Tibial artery (tissue), 4 donors: ENCODE measurements at places on chromosomes 7 and 10.

DNA sequence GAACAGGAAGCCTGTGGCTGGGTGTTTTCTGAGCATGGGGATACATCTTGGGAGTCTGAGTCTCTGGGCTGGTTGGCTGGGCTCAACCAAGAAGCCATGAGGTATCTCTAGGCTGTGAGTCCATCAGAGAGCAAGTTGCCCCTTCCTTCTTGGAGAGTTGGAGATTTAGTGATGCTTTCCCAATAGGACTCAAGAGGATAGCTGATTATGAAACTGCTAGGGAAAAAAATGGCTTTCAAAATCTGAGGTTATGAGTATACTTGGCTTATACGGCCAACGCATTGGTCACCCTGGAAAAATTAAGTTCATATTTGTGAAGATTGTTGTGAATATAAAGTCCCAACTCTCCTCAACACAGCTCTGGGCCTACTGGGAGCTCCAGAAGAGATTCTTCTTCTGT lies 162.7 kb upstream of the KMT2E start:
- H3K36me3 ChIP-seq = no peaks in the 10 kb centered on the region
- H3K4me3 ChIP-seq = no peak overlapping the region
- no peaks in the 10 kb centered on the region for H3K27me3 ChIP-seq
- no peak overlapping the region for H3K27ac ChIP-seq

- H3K4me3 ChIP-seq = no peak overlapping the region
- H3K4me1 ChIP-seq = peaks cover 52% of the 10 kb centered on the region
- no peak for DNase-seq
- H3K27me3 ChIP-seq = no peaks in the 10 kb centered on the region
- peak overlapping the region; percentile 59 for H3K27ac ChIP-seq
Measured at GRCh38 chr10:77267703-77268675, 369.6 kb downstream of the KCNMA1 start.

DNA sequence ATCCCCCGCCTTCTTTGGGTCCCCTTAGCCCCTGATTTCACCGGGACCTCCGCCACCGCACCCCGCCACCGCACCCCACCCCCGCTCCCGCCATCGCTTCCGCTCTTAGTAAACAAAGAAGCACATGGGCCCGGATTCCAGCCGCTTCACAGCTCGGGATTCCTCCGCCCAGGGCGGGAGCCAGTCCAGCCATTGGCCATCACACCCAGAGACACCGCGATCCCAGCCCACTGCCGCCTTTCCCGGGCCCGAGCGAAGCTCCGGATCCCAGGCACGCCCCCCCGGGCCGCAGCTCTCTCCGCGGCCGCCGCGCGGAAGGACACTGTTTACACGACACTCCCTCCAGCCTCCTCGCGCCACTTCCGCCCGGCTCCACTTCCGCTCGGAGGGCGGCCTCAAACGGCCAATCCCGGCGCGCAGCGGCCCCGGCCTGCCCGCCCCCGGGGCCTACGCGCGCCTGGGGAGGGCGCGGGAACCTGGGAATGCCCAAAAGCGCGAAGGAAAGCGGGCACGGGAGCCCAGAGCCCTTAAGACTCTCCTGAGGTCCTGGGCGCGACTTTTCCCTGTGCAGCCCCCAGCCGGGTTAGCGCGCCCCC lies 679 bp downstream of the MCM7 start:
- peak overlapping the region; percentile 99 for H3K27ac ChIP-seq
- peaks cover 54% of the 10 kb centered on the region for H3K36me3 ChIP-seq
- H3K4me1 ChIP-seq = no peaks in the 10 kb centered on the region
- peak; percentile 93 for DNase-seq

DNA sequence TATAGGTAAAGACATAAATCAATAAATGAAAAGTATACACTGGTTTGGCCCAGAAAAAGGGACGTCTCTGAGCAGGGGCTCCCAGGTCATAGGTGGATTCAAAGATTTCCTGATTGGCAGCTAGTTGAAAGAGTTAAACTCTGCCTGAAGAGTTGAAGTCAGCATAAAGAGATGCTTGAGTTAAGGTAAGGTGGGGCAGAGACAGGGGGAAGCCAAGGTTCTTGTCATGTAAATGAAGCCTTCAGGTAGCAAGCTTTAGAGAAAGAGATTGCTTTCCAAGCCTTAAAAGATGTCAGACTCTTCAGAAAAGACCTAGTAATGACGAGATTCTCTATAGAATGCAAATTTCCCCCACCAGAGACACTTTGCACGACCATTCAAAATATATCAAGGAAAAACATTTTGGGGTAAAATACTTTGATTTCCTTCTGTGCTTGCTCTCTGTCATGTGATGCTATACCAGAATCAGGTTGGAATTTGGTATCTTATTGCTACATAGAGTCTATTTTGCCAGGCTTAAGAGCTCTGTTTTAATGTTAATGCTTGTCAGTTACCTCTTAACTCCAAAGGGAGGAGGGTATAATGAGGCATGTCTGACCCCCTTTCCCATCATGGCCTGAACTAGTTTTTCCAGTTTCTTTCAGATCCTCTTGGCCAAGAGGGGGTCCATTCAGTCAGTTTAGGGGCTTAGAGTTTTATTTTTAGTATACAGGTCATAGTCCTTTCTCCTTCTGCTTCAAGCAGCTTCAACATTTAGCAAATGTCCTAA lies 429.6 kb downstream of the ADRA2A start:
- no peak overlapping the region for H3K4me3 ChIP-seq
- H3K4me1 ChIP-seq = no peaks in the 10 kb centered on the region
- H3K27ac ChIP-seq = no peak overlapping the region
- DNase-seq = no peak

DNA sequence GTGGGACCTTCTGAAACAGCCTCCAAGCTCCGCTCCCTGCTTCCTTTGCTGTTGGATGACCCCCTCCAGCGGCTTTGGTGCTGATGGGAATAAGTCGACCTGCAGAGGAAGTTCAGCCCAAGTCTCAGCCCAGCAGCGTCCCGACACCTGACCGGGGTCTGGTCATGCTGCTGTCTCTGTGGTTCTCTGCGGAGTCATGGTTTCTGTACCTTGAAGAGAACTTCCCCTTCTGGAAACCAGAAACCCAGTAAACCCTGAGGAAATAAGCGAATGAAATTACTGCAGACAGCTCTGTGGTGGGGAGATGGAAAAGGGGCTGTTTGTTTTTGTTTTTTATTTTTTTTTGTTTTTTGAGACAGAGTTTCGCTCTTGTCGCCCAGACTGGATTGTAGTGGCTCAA lies 18.3 kb upstream of the ZNF12 start:
- no peaks in the 10 kb centered on the region for H3K4me1 ChIP-seq
- no peak overlapping the region for H3K27ac ChIP-seq
- H3K4me3 ChIP-seq = no peak overlapping the region
- H3K27me3 ChIP-seq = peaks cover 3% of the 10 kb centered on the region
- no peak for DNase-seq

GRCh38 chr10:90148116-90148855 lies 446.9 kb downstream of the KIF20B start:
- H3K27me3 ChIP-seq = no peaks in the 10 kb centered on the region
- H3K27ac ChIP-seq = no peak overlapping the region
- no peak overlapping the region for H3K4me3 ChIP-seq
- no peak for DNase-seq

DNA sequence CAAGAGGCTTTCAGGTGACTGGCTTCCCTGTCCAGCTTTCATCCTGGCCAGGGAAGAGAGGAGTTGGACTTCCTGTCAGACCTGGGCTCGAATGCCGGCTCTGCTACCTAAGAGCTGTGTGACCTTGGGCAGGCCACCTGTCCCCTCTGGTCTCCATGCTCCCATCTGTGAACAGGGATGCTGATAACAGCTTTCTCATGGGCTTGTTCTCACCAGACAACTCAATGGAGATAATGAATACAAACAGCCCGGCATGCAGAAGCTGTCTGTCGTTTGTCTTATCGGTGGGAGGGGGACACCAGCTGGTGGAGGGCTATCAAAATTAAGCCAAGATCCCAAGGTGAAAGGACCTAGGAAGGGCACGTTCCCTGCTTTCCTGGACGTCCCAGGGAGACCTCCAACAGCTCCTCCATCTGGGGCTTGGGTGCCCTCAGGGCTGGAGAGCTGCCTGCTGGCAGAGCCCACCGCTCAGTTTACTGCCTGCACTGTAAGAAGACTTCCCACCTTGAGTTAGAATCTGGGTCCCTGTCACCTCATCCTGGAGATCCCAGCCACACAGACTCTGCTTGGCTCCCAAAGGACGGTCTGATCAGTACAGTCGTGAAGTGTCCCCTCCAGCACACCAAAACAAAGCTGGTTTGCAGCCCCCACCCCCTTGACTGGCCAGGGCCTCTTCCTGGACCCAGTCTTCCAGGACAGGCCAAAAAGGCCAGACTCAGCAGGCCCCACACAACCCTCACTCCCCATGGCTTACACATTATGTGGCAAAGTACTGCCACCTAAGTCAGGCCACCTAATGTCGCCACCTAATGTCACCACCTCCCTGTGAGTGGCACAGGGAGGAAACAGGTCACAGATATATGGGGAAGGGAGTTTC lies 40.9 kb downstream of the PPIF start:
- H3K4me1 ChIP-seq = no peaks in the 10 kb centered on the region
- H3K27ac ChIP-seq = no peak overlapping the region
- no peak for DNase-seq

DNA sequence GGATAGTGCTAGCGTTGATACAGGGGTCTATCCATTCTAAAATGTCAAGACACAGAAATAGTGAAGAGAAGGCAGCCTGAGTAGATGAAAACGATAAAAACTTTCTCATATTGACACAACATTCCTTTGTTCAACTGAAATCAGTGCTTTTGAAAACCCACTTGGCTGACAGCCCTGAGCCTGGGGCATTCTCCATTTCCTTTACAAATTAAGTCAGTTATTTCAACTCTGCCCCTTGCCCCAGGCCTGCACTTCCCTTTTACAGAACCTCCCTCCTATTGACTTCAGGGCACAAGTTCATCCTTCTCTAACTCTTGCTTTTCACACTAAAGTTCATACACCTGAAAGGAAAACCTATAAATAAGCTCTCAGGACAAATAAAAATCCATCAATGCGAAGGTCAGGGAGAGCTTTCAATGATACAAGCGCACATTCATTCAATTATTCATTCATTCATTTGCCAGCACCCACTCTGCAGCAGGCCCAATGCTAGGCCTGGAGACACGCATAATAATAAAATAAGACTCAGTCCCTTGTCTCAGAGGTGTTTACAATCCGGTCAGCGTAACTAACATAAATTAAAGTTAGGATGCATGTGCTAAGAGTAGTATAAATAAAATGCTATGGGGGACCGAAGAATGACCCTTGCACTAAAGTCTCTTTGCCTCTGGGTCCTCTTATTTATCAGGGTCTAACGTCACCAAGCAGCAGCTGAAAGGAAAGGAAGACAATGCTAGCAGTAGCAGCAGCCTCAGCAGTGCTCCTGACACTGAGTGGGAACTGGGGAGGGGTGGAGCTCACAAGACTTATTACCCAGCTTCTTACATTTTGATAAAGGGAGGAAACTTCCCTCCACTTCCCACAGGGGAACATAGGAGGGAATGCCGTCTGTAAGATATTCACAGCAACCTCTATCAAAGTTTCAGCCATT lies 134.8 kb downstream of the PDE1C start:
- no peaks in the 10 kb centered on the region for H3K36me3 ChIP-seq
- H3K27ac ChIP-seq = no peak overlapping the region
- H3K4me3 ChIP-seq = no peak overlapping the region
- no peaks in the 10 kb centered on the region for H3K27me3 ChIP-seq

DNA sequence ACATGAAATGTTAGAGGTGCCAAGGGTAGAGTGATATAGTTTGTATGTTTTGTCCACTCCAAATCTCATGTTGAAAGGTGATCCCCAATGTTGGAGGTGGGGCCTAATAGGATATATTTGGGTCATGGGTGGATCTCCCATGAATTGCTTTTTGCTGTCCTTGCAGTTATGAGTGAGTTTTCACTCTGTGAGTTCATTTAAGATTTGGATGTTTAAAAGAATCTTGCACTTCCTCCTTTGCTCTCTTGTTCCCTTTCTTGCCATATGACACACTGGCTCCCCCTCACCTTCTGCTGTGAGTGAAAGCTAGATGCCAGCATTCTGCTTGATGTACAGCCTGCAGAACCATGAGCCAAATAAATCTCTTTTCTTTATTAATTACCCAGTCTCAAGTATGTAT lies 269.2 kb downstream of the ZWINT start:
- no peak overlapping the region for H3K4me3 ChIP-seq
- H3K27ac ChIP-seq = no peak overlapping the region
- no peaks in the 10 kb centered on the region for H3K27me3 ChIP-seq
- DNase-seq = no peak
- no peaks in the 10 kb centered on the region for H3K36me3 ChIP-seq

- no peaks in the 10 kb centered on the region for H3K36me3 ChIP-seq
- no peak for DNase-seq
- peaks cover 82% of the 10 kb centered on the region for H3K4me1 ChIP-seq
- no peak overlapping the region for H3K4me3 ChIP-seq
- peak overlapping the region; percentile 91 for H3K27ac ChIP-seq
Measured at GRCh38 chr10:93463723-93464476, 18.2 kb downstream of the MYOF start.
